ENCODE measurements at places on chromosomes 12 and 14. TPM values are rescaled to one million over a fixed set of nuclear protein-coding genes. Genes with fewer than 3 reads are reported as not detected.

Gene GDF3
- not detected for total RNA-seq

Gene CLEC2A
- total RNA-seq: not detected

Gene SDSL
- total RNA-seq: 8.6 TPM

Gene KRT3
- not detected for total RNA-seq

Gene CCDC177
- not detected for total RNA-seq

Gene GLIPR1L1
- total RNA-seq: not detected

Gene TPH2
- total RNA-seq: not detected

Gene PDE3A
- 0.58 TPM for total RNA-seq

Gene KLRC2
- total RNA-seq: not detected

Gene REC8
- 20.0 TPM for total RNA-seq

Gene MAP1LC3B2
- total RNA-seq: 0.53 TPM

Gene DPF3
- total RNA-seq: 2.6 TPM

Gene CFAP251
- 2.0 TPM for total RNA-seq

Gene HSPB8
- total RNA-seq: 18.7 TPM

Gene RNASE3
- not detected for total RNA-seq

Gene EMP1
- total RNA-seq: 483 TPM

Gene NPAS3
- 0.71 TPM for total RNA-seq

Gene LRIG3
- total RNA-seq: 10.5 TPM

Gene DTX1
- not detected for total RNA-seq

Gene SMCO2
- total RNA-seq: not detected

Gene IFNG
- not detected for total RNA-seq

Gene KRT86
- not detected for total RNA-seq

Measured in myometrial cell (primary cell).